ENCODE measurements at places on chromosomes 5 and 9.

DNA sequence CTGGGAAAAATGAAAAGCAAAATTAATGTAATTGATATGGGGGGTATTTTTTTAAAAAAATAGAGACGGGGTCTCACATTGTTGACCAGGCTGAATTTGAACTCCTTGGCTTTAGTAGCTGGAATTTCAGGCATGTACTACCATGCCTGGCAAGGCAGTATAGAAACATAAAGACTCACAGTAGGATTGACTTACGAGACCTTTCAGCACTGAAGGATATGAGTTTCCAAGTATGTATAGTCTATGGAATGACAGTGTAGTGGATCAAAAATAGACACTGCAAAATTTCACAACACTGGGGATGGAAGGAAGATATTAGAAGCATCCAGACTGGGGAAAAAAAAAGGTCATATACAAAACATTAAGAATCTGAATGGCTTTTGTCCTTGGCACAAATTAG, 6.8 kb downstream of the DCP2 start:
- no peak for DNase-seq

GRCh38 chr9:135620558-135620957, 18.8 kb downstream of the GLT6D1 start:
- no peak for DNase-seq

- DNase-seq: no peak
Observed at GRCh38 chr5:127762412-127762811, 59.2 kb downstream of the CCDC192 start.

GRCh38 chr9:94870793-94871558, 144.5 kb downstream of the AOPEP start:
- peak; percentile 11 for DNase-seq

GRCh38 chr5:129003232-129003631, 37.9 kb downstream of the SLC27A6 start:
- peak; percentile 14 for DNase-seq

- no peak for DNase-seq
Observed at GRCh38 chr5:127041571-127041970, 11.2 kb upstream of the MARCHF3 start.

DNA sequence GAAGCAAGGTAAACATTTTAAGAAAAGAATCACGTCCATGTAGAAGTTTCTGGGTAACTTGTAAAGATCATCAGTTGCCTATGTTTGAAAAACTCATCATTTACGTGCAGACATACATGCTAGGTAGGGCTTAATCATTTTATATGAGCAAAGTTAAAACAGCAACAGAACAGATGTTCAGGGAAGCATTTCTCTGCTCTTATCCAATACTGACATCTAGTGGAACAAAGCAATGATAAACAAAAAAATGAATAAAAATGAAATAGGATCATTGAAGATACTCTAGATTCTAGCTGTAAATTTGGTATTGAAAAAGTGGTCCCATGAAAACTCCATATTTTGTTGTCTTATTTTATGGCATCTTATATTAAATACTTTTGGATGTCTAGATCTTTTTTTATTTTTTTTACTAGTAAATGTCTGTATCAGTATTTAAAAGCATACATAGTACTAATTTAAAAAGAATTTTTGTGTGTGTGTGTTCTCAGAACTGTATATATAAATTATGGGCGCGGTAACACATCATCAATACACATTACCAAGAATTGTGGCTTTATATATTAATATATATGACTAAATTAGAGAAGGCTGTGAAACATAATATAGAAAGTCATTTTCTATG, 1050.2 kb downstream of the CDH12 start:
- DNase-seq: peak; percentile 45

- no peak for DNase-seq
Observed at GRCh38 chr9:26520141-26520540, 372.5 kb downstream of the CAAP1 start.

- no peak for DNase-seq
Observed at GRCh38 chr5:173051746-173052145, 4.4 kb upstream of the CREBRF start.

- peak; percentile 46 for DNase-seq
Observed at GRCh38 chr9:123081824-123082223, 48.4 kb downstream of the GPR21 start.

DNA sequence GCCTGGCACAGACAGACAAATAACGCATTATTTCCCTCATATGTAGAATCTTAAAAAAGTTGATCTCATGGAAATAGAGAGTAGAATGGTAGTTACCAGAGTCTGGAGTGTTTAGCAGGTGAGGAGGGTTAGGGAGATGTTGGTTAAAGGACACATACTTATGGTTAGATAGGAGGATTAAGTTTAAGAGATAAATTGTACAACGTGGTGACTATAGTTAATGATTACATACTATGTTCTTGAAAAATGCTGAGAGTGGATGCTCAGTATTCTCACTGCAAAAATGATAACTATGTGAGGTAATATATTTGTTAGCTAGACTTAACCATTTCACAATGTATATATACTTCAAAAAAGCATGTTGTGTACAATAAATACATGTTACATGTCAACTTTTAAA, 38.0 kb downstream of the CERT1 start:
- DNase-seq: no peak

GRCh38 chr5:16577677-16578076, 39.1 kb downstream of the RETREG1 start:
- peak; percentile 18 for DNase-seq

DNA sequence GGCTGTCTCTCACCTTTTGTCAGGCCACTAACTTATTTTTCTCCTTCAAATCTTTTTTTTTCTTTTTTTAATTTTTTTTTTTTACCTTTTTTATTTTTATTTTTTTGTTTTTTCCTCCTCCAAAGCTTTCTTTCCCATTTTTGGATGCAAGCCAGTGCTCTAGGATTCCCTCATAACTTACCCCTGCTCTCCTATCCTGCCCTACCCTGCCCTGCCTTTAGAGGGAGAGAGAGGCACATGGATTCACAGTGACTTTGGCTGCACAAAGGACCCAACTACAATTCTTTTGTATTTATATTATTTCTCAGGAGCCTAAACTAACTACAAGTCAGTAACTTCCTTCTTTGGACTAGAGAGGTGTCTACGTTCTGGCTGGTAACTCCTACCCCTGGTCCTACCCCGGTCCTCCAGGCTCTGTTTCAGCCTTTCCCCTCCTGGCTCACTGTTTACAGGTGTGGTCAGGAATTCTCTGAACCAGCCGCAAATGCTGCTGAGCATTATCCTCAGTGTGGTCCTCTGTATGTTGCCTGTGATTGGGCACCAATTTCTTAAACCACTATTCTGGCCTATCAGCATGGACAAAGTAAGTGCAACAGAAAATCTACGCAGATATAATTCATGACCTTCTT, 8.4 kb upstream of the RUSC2 start:
- peak; percentile 67 for DNase-seq

DNA sequence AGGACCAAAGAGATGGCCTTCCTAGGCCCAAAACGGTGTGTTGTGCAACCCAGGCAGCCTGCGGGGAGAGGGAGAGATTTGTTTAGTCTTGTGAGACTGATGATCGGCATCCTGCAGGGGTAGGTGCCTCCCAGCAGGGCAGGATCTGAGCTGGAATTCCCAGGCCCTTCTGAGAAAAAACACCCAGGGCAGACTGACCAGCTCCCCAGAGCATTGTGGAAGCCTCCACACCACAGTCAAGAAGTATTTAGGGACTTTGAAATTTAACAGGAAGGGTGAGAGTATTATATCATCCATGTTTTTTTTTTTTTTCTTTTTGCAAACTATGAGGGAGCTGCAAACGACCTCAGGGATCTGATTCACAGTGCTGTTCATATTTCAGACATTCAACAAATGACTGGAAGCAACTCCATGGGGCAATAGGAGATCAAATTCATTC, 104.5 kb upstream of the LHFPL2 start:
- no peak for DNase-seq

DNA sequence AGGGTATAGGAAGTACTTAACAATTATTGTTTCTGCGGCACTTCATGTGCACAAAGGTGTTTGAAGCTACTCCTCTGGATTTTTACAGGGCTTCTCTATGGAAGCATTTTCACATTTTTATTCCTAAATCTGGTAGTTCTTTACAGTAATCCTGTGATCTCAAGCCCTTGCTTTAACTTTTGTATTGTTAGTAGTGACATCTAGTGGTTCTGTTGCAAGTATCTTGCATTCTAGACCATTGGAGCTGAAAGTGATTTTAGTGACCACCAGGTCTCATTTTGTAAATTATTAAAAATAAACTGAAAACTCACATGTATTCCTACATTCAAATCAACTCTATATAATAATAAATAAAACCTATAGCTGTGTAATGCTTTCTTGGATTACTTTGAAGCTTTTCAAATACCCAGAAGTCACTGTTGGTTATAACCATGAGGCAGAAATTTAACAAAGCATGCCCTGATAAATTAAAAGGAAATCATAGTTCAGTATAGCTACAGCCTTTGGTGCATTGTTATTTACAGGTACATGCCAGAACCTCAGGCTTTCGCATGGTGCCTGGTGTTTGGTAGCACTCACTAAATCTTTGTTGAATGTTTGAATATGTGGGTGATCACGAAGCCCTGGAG, 18.9 kb downstream of the RPS23 start:
- peak; percentile 29 for DNase-seq

- no peak for DNase-seq
Observed at GRCh38 chr5:155794795-155795194, 532.2 kb upstream of the SGCD start.

- DNase-seq: no peak
Observed at GRCh38 chr5:138843316-138844124, 31.6 kb downstream of the LRRTM2 start.

GRCh38 chr9:123072407-123072995, 39.0 kb downstream of the GPR21 start:
- DNase-seq: no peak

GRCh38 chr5:131767891-131768290, 28.9 kb downstream of the FNIP1 start:
- DNase-seq: no peak

GRCh38 chr5:133234273-133234672, 182.5 kb downstream of the HSPA4 start:
- no peak for DNase-seq
